Panc1 (cell line): ENCODE measurements at places on chromosomes 3 and 15.

GRCh38 chr3:157467200-157467599 is 30.6 kb downstream of the PTX3 start:
- no peak for DNase-seq

DNA sequence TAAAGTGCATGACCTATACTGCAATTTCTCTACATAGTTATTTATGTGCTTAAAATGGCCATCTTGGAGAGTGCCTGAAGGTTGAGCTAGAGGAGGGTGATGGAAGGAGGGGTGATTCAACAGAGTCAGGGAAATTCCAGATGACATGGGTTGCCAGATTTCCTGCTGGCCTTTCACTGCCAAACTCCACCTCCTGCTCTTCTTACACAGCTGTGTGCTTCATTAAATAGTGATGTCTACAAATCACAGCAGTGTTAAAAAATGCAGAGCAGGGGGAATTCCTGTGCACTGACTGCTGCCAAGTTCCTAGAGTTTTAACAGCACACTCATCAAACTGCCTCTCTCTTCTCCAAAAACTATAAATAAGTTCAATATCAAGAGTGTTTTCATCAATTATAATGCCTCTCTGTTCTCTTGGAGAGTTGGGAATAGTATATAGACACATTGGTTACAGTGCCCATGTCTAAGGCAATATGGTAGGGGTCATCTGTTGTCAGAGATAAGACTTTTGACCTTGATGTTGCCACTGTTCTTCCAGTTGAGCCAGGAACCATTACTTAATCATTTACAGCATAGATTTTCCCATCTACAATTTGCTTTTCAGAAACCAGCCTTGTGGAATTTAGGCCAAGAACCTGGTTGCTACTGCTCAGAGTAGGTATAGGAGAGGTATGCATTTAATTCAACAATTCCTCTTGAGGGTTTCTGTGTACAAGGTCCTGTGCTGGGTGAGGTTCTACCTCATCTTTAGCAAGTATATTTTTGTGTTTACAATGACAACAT is 79.6 kb downstream of the TP63 start:
- DNase-seq: peak; percentile 81

GRCh38 chr3:126292318-126293070 is 64.7 kb downstream of the KLF15 start:
- no peak for DNase-seq

- DNase-seq: no peak
Measured at GRCh38 chr3:143529018-143529478, 319.2 kb downstream of the SLC9A9 start.

DNA sequence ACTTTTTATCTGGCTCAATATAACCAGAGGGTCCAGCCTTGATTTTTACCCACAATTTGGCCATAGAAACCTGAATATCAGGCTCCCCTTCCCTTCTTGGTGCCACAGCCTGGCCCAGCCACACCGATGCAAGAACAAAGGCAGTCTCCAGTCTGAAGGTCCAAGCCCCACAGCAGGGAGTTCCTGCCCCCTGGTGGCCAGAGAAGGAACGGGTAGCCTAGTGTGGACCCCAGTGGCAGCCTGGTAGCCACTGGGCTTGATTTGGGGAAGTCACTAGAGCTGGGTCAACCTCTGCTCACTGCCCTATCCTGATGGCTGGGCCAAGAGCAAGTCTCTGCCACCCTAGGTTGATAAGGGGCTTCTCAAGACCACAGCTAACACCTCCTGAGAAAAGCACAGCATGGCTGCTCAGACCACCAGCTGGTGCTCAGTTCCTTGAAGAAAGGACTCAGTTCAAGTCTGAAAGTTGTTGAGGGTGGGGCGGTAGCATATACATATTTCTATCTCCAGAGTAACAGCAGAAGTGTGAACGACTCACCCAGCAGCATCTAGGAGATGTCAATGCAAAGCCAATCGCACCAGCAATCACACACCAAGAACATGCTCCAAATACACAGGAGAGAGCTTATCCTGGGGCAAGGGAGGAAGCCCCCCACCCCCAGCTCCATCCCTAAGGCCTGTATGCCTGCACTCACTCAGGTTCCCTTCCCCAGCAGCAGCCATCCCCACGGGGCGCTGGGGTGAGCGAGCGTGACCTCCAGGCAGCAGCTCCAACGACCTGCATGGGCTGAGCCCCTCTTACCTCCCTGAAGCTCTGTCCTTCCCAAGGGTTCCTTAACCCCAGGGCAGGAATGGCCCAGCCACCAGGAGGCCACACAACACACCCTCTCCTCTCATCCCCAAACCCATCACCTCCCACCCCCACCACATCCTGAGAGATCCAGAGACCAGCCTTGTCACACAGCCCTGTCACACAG is 7.6 kb downstream of the PFKFB4 start:
- DNase-seq: no peak

GRCh38 chr3:195903950-195904290 is 4.4 kb downstream of the TNK2 start:
- DNase-seq: no peak

- no peak for DNase-seq
Measured at GRCh38 chr3:35919160-35919559, 279.8 kb downstream of the ARPP21 start.

DNA sequence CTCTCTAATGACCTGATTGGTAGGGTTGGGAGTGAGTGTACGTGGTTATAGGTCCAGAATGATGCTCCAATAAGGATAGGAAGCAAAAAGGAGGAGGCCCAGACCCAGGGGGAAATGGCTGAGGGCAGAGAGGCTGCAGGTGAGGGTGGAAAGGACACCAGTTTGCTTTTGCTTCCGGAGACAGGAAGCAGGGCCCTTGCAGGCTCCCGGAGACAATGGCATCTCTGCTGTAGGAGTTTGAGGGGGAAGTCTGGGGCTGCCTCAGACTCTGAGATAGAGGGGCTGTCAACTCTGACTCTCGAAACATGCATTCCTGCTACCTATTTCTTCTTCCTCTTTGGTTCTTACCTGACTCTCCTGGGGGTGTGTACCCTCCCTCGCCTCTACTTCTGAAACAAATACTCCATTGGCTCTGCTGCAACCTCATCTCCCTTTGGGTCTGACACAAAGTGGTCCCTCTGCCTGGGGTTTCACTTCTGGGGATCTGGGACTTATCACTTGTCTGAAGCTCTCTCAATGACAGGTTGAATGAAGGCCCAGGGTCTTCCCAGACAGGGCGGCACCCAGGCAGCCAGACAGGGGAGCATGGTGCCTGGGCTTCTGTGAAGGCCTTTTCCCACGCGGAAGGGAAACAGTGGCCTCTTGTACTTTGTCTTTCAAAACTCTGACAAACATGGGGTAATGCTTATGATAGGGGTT is 61.5 kb downstream of the CHRD start:
- no peak for DNase-seq

GRCh38 chr3:195802795-195803194 is 8.9 kb downstream of the MUC4 start:
- DNase-seq: no peak

- no peak for DNase-seq
Measured at GRCh38 chr3:64554096-64554920, 133.5 kb downstream of the ADAMTS9 start.

GRCh38 chr3:149494022-149494758 is 19.7 kb downstream of the TM4SF4 start:
- peak; percentile 46 for DNase-seq

DNA sequence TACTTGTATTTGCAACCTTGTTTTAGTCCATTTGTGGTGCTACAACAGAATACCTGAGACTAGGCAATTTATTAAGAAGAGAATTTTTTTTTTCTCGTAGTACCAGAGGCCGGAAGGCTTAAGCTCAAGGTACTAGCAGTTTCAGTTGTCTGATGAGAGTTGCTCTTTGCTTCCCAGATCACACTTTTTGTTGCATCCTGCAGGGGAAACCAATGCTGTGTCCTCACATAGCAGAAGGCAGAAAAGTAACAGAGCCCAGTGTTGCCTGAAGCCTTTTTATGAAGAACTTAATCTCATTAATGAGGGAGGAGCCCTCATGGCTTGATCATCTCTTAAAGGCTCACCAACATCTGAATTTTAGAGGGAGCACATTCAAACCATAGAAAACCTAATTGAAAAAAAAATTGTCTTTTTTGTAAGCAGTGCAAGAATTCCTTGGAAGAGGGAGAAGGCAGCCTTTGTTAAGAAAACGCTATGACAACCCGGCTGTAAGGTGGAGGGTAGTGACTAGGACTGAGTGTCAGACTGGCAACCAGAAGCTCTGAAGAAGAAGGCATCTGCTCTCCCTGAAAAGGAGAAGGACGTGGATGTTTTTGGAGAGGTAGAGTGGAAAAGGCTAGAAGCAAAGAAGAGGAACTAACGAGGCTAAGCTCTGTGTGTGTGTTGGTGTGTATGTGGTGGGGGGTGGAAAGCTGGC is 1245.3 kb downstream of the ROBO2 start:
- DNase-seq: no peak

GRCh38 chr3:4494895-4495264 is 1.7 kb downstream of the ITPR1 start:
- DNase-seq: no peak

DNA sequence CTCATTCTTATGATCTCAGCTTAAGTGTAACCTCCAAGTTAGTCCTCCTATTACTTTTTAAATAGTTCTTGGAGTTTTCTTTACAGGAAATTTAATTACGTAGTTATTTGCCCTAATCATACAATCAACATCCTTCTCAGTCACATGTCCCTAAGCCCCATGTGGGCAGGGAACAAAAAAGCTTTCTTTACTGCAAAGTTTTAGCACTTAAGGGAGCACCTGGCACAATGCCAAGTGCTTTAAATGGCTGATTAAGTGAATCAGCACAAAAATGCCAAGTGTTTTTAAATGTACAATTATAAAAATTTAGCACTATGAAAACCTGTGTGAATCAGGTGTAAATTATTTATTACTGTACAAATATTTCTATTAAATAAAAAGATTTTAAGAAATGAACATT is 445.3 kb downstream of the C3orf38 start:
- no peak for DNase-seq

DNA sequence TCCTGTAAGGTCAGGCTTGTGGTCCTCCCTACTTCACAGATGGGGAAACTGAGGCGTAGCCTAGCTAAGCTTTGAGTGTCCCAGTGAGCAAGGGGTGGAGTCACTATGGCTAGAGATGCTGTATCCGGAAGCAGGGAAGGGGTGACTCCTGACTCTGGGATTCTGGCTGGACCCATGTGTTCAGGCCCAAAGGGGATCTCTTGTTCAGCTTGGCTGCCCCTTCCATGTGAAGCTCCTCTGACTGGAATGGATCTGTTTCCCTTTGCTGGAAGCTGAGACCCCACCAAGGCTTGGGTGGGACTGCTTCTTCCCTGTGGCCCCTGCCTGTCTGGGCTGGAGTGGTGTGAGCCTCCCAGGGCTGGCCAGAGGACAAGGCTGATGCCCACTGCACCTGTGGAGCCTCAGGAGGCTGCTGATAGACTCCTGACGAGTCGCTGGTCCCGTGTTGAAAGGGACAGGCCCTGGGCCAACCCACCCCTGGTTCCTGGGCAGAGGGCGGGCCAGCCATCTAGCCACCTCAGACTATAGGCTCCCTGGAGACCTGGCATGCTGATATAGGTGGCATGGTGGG is 1.0 kb downstream of the MAPKAPK3 start:
- no peak for DNase-seq

DNA sequence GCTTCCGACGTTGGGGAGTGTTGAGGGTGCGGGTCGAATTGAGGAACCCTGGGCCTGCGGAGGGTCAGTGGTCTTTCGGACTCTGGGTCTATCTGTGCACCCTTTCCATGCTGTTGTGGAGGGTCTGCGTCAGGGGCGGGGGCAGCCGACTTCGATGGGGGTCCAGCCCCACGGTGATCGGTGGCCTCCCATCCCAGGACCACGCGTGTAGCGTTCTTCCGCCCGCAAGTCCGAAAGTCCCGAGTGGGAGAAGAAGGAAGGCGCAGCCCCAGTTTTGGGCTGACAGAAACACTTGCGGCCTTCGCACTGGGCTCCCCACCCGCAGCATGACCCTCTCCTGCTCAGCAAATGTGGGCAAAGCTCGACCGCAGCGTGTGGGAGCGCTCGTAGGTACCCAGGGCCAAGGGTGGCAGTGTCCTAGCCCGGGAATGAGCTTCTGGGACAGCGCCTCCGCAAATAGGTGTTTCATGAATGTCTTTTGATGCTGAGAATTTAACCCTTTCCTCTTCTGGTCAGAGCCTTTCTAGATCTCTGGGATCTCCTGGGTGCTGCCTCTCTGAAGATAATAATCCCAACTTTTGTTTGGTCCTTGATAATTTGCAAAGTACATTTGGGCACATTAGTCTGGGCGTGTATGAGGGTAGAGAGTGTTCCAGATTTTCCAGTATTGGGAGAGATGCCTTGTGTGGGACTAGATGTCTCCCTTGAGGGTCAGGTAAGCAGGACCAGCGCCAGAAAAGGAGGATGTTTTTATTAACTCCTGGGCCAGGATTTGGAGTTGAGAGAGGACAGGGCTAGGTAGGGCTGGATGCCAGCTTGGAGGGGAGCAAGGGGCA is 2.3 kb upstream of the DLL4 start:
- DNase-seq: no peak

- DNase-seq: no peak
Measured at GRCh38 chr3:166263460-166263859, 426.2 kb upstream of the BCHE start.

DNA sequence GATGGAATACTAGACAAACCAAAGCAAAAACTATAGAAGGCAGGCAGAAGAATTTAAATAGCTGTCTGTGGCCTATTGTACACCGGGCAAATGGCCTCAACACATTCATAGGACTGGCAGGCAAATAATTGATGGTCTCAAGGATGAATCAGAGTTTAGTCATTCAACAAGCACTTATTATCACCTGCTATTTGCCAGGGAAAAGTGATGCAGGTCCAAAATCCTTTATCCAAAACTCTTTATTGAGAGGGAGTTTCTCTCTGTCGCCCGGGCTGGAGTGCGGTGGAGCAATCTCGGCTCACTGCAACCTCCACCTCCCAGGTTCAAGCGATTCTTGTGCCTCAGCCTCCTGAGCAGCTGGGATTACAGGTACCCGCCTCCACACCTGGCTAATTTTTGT is 2.3 kb downstream of the EIF2AK4 start:
- DNase-seq: no peak

- no peak for DNase-seq
Measured at GRCh38 chr15:78878356-78878755, 5.7 kb downstream of the MORF4L1 start.

DNA sequence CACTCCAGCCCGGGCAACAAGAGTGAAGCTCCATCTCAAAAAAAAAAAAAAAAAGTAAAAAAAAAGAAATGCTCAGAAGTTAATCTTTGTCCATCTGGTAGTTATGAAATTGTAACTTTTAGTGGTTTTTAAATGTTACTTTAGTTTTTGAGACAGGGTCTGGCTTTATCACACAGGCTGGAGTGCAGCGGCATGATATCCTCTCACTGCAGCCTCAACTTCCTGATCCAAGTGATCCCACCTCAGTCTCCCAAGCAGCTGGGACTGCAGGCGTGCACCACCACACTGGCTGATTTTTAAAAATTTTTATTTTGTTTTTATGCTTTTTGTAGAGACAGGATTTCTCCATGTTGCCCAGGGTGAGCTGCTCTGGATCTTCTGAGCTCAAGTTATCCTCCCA is 1.3 kb downstream of the RNU5B-1 start:
- DNase-seq: no peak

DNA sequence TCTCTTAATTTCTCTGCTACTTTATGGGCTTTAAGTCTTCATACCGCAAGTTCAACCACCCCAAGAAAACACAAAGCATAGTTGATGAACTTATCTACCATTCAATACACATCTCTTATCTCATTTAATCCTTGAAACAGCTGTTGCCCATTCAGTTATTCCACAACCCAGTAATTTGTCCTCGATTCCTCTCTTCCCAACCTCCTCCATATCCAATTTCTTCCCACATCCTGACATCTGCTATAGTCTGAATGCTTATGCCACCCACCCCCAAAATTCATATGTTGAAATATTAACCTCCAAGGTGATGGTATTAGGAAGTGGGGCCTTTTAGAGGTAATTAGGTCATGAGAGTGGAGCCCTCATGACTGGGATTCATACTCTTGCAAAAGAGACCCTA is 345.4 kb downstream of the ERC2 start:
- DNase-seq: no peak
